ENCODE measurements at places on chromosomes 2 and 18. TPM values are rescaled to one million over a fixed set of nuclear protein-coding genes. Genes with fewer than 3 reads are reported as not detected.

The MAP3K19 gene
- polyA plus RNA-seq = not detected

GRCh38 chr2:111958901-111959300 is 60.5 kb downstream of the MERTK start:
- no peak for DNase-seq

DNA sequence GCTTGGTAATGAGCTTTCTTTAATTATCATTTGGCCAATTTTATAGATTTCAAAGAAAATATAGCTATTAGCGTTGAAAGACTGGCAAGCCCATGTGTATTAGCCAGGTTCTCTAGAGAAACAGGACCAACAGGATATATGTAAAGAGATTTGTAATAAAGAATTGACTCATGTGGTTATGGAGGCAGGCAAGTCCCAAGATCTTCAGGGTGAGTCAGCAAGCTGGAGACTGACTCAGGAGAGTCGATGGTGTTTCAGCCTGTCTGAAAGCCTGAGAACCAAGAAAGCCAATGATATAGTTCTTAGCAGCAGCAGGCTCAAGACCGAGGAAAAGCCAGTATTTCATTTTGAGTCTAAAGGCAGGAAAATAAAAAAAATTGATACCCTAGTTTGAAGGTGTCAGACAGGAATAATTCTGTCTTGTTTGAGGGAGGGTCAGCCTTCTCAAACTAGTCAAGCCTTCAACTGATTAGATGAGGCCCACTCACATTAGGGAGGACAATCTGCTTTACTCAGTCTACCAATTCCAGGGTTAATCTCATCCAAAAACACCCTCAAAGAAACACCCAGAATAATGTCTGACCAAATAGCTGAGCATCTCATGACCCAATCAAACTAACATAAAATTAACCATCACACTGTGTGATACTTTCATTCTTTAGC is 78.3 kb upstream of the CRIM1 start:
- no peak for DNase-seq

The EVA1A gene
- polyA plus RNA-seq = 6.0 TPM

DNA sequence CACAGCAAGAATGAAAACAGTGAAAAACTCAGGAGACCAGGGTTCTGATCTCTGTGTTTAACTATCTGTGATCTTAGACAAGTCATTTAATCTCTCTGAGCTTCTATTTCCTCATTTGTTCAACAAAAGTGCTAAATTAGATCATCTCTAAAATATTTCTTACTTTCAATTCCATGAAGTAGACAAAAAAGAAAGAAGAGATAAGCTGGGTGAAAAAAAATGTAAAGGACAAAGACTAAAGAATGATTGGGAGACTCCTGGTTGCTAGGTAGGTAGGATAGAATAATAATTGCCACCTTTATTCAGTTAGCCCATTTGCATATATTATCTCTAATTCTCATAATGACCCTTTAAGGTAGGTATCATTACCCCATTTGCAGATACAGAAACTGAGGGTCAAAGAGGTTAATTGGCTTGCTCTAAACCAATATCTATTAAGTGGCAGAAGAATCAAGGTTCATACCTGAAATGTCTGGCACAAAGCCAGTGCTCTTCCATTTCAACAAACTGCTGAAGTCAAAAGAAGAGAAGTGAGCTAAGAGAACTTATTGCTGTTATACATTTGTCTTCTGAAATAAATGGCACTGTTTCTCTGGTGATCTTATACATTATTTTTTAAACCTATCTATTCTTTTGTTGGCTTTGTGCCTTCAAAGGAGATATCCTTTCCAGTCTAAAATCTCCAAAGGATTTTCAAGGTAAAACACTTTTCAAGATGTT is 141.7 kb downstream of the OTX1 start:
- no peak for DNase-seq

- peak; percentile 84 for DNase-seq
Observed at GRCh38 chr2:42809819-42810120, 17.4 kb upstream of the HAAO start.

DNA sequence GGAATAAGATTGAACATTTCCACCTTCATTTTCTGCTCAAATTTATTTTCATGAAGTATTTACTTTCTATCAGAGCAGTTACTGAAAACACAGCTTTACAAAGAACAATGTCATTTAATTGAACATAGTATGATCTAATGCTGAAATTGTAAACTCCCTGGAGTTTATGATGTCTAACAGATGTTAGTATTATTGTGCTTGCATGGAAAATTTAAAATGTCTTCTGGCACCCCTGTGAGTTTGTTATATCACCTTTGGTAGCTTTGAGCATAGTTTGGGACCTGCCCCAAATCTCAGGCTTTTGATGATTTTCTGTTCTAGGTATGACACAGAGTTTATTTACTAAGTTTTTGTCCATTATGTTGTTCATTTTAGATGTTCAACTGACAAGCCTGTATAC is 28.1 kb downstream of the FAM171B start:
- DNase-seq = peak; percentile 71

The DSG1 gene
- not detected for polyA plus RNA-seq

DNA sequence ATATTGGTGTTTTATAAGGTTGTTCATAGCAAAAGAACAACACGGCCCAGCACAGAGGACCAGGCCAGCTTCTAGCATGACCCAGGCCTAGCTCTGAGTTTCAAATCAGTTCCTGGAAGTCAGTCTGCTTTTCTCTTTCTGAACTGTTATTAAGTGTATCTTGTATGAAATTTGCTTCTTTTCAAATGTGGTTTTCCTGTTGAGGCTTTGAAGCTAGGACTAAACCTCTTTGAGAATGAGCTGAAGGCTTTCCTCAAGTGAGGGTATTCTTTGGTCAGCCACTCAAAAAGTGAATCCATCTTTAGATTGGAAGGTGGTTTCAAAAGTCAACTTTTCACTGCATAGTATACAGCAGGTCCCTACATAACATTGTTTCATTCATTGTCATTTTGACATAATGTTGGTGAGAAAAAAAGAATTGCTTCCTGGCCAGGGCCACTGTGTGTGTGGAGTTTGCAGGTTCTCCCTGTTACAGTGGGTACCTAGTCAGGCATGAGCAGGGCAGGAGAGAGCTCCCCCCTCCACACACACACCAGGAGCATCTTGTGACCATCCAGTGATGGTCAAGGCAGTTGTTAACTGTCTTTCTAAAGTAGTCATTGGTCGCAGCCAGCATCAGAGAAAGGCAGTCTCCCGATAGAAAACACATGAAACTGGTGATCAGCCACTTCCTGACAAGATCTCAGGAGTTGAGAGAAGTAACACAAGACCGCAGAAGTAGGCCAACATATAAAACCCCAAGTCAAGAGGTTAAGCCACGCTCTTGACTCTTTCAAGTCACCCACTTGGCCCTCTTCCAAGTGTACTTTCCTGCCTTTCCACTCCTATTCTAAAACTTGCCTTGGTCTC is 6.7 kb upstream of the ACAA2 start:
- DNase-seq = no peak

The AKAIN1 gene
- not detected for polyA plus RNA-seq

The SERPINB2 gene
- polyA plus RNA-seq = 0.27 TPM

The C2orf80 gene
- polyA plus RNA-seq = not detected

The DUSP11 gene
- polyA plus RNA-seq = 23.0 TPM

DNA sequence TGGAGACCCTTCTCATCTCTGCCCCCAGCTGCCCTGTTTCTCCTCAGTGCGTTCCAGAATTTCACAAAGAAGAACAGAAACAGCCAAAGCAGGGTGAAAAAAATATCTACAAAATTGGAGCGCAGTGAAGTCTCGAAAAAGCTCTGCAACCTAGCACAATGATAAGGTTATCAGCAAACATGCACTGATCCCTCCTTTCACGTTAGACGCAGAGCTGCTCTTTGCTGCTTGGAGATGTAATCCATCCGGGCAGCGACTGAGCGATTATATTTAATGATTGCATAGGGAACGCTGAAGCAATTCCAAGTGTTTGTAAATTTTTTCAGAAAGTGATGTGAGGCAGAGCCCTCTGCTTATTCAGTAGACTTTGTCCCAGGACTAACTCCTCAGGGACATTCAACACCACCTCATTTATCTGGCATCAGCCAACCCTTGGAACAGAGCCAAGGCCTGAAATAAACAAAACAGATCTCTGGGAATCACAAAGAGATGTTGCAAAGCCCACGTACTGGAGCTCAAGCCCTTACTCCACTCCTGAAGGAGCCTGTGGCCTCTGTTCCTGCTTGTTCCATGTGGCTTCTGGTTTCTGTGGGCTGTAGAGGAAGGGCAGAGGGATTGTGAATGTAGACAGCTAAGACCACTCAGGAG is 172.6 kb upstream of the BCL2L11 start:
- DNase-seq = peak; percentile 59

The TGFA gene
- polyA plus RNA-seq = 0.96 TPM

The TWIST2 gene
- polyA plus RNA-seq = 140 TPM

GRCh38 chr2:124145982-124146381 is 120.9 kb downstream of the CNTNAP5 start:
- no peak for DNase-seq

DNA sequence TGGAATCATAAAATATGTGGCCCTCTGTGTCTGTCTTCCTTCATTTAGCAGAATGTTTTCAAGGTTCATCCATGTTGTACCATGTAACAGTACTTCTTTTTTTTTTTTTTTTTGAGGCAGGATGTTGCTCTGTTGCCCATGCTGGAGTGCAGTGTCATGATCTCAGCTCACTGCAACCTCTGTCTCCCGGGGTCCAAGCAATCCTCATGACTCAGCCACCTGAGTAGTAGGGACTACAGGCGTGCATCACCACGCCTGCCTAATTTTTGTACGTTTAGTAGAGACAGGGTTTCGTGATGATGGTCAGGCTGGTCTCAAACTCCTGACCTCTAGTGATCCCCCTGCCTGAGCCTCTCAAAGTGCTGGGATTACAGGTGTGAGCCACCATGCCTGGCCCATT is 31.2 kb downstream of the RAB1A start:
- no peak for DNase-seq

Data from muscle of arm (tissue), 14 donors.